CD4-positive, alpha-beta T cell treated with Interleukin-6 for 4 hours (primary cell): ENCODE measurements at places on chromosomes 16 and 17.

DNA sequence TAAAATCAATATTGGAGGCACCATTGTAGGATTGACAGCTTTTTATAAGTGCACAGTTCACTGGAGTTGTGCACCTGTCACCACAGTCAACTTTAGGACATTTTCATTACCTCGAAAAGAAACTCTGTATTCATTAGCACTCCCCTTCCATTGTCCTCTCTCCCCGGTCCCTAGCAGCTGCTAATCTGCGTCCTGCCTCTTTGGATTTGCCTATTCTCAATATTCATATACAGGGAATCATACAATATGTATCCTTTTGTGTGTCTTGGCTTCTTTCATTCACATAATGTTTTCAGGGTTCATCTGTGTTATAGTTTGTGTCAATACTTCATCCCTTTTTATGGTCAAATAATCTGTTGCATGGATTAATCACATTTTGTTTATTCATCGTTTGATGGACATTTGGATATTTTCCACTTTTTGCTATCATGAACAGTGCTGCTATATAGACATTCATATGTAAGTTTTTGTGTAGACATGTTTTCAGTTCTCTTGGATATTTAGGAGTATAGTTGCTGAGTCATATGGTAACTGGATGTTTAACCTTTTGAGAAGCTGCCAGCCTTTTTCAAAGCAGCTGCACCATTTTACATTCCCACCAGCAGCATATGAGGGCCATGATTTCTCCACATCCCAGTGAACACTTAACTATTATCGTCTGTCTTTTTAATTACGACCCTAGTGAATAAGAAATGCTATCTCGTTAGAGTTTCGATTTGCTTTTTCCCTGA lies 9.8 kb downstream of the DNAJA3 start:
- DNase-seq: no peak

DNA sequence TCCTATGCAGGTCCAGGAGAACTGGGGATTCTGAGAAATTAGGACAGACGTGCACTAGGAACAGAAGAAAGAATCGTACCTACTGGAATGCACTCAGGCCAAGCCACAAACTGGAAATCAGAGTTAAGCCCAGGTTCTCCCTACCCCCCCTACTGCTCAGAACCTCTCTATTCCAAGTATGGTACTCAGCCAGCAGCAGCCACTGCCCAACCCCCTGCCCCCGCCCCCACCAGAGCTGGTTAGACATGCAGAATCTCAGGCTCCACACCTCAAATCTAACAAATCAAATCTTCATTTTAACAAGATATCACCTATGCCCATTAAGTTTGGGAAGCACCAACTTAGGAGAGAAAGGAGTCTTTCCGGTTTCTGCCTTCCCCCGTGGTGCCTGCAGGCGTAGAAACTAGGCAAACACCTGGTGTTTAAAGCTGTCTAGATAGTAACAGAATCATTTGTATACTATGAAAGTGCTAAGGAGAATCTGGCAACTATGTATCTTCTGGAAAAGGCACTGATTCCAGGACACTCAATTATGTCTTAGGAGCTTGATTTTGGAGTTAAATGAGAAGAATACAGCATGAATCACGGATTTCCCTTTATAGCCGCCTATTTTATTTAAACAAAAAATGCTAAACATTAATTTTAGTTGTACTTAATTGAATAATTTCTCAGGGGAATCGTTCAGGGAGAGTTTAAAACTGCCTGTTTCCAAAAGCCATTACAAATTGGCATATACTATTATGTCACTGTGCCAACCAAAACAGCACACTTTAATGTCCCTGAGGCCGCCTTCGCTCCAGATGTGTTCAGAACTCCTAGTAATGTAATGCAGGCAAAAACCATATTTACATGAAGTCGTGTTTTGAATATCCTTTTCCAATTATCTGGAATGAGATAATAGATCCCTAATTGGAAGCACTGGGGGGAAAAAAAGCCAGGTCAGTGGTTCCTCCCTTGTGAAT lies 166.5 kb downstream of the STX8 start:
- no peak for DNase-seq

DNA sequence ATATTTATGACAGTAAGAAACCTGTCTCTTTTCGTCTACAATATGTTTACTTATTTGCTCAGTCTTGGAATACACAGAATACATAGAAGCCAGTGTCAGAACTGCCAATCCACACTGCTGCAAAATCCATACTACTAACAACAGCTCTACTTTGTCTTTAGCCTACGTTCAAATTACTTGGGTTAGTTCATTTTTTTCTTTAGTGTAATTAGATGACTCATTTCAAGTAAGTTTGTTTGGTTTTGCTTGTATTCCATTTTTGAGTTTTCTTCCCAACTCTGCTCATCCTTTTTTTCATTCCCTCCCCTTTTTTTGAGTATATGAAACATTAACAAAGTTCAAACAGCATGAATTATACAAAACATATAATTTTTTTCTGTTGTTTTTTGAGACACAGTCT lies 16.9 kb downstream of the CMC2 start:
- DNase-seq: no peak

DNA sequence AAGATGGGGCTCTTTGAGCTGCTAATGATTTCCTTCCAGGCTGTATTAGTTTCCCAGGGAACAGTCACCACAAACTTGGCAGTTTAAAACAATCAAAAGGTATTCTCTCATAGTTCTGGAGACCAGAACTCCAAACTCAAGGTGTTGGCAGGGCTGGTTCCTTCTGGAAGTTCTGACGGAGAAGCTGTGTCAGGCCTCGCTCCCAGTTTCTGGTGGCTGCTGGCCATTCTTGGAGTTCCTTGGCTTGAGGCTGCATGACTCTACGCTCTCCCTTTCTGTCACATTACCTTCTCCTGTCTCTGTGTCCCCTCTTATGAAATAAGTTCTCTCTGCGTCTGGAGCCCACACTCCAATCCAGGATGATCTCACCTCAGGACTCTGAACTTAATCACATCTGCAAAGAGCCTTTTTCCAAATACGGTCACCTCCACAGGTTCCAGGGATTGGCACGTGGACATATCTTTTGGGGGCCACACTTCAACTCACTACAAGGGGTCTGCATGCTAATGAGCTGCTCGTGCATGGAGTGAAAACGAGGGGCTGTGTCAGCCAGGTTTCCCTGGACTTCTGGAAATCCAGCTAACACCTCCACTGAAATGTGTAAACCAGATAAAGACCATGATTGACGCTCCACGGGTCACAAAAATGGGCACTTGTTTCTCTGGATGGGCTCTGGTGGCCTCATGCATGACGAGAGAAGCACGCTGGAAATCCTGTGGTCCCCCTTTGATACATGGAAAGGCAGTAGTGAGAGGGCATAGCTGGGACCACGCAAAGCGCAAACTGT lies 78.3 kb downstream of the DYNLRB2 start:
- DNase-seq: no peak

DNA sequence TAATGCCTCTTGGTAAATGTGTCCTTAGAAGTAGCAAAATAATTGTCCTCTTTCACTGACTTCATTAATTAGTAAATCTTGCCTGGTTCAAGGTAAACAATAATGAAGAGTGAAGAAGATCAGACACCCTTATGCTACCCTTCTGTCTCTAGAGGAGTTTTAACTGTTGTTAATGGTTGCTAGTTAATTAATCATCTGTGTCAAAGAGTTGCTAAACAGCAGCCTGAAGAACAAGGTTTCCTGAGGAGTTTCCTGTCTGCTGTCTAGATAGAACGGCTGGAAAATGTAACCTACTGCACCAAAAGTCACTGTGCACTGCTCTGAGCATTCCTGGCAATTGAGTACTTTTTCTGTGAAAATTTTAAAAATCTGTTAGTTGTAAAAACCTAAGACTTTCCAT lies 131.3 kb downstream of the NLK start:
- DNase-seq: no peak

GRCh38 chr16:52568495-52568894 lies 21.6 kb upstream of the TOX3 start:
- DNase-seq: no peak

DNA sequence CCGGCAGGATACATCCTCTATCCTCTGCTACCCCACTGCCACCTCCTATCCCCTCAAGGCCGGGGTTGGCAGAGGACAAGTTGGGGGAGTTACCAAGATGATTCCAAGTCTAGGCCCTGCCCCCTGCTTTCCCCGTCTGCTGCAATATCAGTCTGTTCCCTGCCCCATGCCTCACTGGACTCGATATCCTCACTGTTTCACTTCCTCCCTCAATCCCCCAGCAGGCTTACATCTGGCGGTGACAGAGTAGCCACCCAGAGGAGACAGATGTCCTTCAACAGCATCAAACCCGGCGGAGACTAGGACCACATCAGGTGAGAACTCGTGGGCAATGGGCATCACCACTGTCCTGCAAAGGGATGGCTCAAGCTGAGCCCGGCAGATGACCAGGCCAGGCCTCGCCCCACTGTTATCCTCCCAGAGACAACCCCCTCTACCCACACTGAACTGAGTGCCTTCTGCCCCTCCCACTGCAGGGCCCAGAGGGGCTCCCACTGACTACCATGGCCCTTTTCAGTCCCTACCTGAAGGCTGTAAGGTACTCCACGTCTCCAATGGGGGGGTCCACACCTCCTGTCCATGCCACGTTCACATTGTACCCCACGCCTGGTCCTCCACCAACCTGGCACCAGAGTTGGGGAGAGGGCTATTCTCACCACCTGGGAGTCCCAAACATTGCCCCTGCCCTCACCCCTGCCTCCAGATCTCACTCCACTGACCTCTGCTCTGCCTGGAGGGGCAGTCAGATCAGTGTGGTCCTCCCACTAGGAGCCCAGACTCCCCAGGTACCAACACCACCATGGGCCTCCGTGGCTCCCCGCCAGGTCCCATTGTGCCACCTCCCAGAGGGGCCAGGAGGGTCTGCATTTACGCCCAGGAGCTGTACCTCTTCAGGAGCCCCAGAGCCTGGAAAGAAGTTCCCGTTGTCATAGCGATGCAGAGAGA lies 9.6 kb downstream of the G6PC3 start:
- DNase-seq: no peak

- no peak for DNase-seq
Observed at GRCh38 chr16:20137909-20138308, 64.2 kb upstream of the GPR139 start.

GRCh38 chr17:66633317-66633965 lies 201.5 kb upstream of the CACNG5 start:
- DNase-seq: peak; percentile 56

DNA sequence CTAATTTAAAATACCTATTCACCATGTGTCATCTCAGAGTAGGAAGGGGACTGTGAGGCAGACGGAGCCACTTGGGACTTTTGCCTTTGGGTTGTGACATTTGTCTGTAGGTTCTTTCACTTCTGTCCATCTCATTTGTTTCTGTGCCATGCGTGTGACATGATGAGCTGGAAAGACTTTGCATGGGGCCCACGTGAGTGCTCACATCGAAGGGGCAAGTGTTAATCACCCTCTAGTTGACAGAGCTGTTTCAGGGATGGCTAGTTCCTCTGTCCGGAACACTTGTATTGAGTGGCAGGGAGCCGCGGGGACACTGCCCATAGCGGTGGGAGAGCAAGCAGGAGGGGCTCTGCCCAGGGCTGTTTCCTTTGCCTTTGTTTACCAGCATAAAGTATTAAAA lies 112.0 kb downstream of the RPTOR start:
- DNase-seq: no peak

DNA sequence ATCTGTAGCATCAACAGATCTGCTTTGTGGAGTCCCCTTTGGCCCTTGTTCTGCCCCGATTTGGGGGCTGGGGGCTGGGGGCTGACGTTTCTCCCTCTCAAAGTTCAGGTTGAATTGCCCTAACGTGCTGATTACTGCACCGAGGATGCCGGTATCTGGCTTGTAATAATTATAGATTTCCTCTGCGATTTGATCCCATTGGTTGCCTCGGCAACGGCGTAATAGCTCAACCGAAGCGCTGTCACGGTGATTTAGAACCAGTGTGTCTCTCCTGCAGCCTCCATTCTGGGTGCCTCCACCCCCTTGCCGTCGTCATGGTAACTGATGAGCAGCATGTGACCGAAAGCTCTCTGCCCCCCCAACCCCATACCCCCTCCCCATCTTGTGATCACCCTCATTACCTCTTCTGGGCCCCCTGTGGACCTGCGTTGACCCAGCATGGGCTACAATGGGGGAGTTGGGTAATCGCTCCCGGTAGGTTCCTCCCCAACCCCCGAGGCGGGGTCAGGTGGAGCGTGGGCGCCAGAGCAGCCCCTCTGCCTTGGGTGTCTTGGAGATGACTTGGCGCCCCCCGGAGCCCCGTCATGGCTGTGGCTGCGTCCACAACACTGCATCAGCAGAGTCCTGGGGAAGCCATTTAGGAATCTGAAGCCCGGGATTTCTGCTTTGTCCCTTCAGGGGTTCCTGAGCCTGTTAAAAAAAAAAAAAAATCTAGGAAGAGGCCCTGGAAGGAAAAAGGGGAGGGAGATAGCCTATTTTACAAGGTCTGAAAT lies 38.4 kb downstream of the ABAT start:
- no peak for DNase-seq

DNA sequence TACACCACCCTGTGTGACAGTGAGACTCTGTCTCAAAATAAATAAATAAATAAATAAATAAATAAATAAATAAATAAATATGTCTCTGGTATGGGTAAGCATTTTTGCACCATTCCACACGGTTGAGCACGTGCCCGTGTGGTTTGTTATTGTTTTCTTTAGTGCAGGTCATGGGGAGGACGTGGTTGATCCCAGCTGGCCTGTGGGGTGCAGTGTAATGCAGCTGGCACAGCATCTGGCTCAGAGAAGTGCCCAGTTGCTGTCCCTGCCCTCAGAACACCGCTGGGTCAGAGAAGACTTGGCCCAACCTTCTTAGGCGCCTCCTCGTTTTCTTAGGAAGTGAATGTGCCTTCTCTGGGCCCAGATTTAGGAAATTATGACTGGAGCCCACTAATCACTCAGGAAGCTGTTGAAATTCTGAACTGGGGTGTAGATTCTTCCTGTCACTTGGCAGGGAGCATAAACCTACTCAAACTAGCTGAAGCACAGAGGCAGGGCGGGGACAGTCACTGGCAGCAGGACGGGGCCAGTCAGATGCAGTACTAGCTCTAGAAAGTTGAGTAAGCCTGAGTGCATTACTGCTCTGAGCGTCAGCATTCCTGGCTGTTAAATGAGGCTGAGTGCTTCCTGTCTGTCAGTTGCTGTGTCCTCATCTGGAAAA lies 85.9 kb downstream of the SNX29 start:
- no peak for DNase-seq

- DNase-seq: no peak
Observed at GRCh38 chr16:473046-474043, 47.9 kb downstream of the RAB11FIP3 start.

DNA sequence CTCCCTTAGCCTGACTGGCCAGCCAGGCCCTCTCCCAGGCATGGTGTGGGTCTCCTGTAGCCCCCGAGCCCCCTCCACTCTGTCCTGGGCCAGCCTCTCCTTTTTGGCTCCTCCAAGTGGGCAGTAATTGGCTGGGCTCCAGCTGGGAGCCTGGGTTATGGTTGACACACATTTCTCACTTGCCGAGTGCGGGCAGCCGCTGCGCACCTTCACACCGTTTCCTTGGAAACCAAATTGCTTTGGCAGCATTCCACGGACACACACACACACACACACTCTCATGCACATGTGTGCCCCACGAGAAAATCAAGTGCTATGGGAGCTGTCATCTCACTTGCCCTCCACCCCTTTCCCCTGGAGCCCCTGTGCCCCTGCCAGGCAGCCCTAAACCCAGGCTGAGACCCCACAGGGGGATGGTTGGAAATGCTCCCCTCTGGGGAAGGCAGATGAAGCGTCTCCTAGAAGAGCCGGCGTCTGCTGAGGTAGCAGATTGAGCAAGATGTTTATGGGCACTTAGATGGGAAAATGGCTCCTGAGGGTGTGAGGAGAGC lies 402.7 kb upstream of the TNRC6C start:
- no peak for DNase-seq

GRCh38 chr16:86338403-86339115 lies 171.8 kb upstream of the FOXF1 start:
- DNase-seq: no peak

- DNase-seq: peak; percentile 86
Observed at GRCh38 chr17:40818733-40819527, 3.5 kb downstream of the KRT10 start.
